Neural progenitor cell (in vitro differentiated cells): ENCODE measurements at places on chromosomes 7 and 10.
A peak's percentile ranks its signal among the peaks of the same experiment; 100 is the strongest.

GRCh38 chr7:45589915-45590678, 15.9 kb downstream of the ADCY1 start:
- DNase-seq = no peak
- H3K36me3 ChIP-seq = no peaks in the 10 kb centered on the region
- no peaks in the 10 kb centered on the region for H3K27me3 ChIP-seq
- no peaks in the 10 kb centered on the region for H3K4me1 ChIP-seq
- H3K27ac ChIP-seq = no peak overlapping the region

DNA sequence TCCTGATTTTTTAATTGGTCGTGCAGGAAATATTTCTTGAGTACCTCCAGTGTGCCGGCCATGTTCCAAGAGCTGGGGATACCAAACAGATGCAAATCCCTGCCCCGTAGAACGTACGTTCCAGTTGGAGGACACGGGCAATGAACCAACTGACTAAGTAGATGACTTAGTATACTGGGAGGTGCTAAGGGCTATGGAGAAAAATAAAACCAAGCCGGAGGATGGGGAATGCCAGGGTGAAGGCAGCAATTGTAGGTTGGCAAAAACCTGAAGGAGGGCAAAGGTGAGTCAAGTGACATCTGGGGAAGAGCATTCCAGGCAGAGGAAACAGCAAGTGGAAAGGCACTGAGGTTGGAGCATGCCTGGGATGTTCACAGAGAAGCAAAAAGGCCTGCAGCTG, 6.8 kb upstream of the VSIR start:
- H3K27ac ChIP-seq = no peak overlapping the region
- DNase-seq = no peak

DNA sequence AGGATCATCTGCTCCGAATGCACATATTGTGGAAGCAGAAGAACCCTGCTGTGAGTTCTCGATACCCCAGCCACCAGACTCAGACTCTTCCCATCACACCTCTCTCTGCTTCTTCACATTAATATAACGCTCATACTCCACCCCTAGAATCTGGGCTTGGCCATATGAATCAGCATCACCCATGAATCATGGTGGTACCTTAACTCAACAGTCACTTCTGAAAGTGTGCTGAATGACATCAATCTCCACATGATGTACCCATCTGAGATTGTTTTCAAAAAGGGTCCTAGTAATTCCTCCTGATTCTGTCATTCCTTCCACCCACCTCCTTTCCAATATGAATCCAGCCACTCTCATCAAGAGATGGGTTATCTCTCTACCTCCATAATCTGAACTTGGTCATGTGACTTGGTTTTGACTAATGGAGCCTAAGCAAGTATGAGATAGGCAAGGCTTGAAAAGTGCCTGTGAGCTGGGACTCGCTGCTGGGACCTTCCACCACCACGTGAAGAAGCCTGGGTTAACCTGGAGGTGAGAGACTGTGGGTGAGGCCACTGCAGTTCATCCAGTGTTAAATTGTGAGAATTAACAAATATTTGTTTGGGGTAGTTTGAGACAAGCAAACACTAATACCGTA, 15.4 kb downstream of the YWHAG start:
- H3K4me3 ChIP-seq = no peak overlapping the region
- peaks cover 5% of the 10 kb centered on the region for H3K36me3 ChIP-seq

- H3K27me3 ChIP-seq = no peaks in the 10 kb centered on the region
- H3K27ac ChIP-seq = no peak overlapping the region
- no peak overlapping the region for H3K4me3 ChIP-seq
- H3K4me1 ChIP-seq = no peaks in the 10 kb centered on the region
- DNase-seq = no peak
Measured at GRCh38 chr10:23399701-23400144, 39.2 kb upstream of the OTUD1 start.

DNA sequence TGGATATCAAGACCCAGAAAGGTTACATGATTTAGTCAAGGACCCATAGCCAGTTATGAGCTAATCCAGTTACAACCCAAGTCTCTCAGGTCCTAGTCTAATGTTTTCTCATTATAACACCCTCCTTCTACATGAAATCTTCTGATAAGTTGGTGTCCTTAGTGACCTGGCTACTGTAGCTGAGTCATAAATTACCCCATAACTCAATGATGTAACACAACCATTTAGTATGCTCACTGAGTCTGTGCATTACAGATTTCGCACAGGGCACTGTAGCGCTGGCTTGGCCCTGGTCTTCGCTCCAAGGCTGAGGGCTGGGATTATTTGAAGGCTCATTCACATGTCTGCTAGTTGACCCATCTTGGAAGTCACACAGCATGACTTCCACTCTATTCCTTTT, 36.0 kb upstream of the GLCCI1 start:
- no peak overlapping the region for H3K27ac ChIP-seq
- H3K36me3 ChIP-seq = no peaks in the 10 kb centered on the region
- no peaks in the 10 kb centered on the region for H3K27me3 ChIP-seq
- DNase-seq = no peak

GRCh38 chr10:122184254-122184653, 86.8 kb upstream of the BTBD16 start:
- no peaks in the 10 kb centered on the region for H3K27me3 ChIP-seq
- no peak for DNase-seq
- H3K27ac ChIP-seq = no peak overlapping the region

DNA sequence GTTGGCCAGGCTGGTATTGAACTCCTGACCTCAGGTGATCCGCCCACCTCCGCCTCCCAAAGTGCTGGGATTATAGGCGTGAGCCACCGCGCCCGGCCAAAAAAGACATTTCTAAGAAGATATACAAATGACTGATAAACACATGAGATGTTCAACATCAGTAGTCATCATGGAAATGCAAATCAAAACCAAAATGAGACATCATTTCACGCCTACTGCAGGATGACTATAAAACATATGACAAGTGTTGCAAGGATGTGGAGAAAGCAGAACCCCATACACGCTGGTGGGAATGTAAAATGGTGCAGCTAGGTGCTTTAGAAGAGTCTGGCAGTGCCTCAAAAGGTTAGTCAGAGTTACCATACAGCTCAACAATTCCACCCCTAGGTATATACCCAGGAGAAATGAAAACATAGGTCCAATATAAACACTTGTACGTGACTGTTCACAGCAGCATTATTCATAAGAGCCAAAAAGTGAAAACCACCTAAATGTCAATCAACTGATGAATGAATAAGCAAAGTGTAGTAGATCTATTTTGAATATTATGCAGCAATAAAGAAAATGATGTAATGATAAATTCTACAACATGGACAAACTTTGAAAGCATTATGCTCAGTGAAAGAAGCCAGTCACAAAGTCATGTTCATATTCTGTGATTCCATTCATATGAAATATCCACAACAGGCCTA, 24.5 kb downstream of the TMEM209 start:
- H3K27ac ChIP-seq = no peak overlapping the region
- no peaks in the 10 kb centered on the region for H3K4me1 ChIP-seq
- no peak overlapping the region for H3K4me3 ChIP-seq
- DNase-seq = no peak
- H3K27me3 ChIP-seq = no peaks in the 10 kb centered on the region

- DNase-seq = no peak
- no peaks in the 10 kb centered on the region for H3K27me3 ChIP-seq
- no peaks in the 10 kb centered on the region for H3K36me3 ChIP-seq
- no peaks in the 10 kb centered on the region for H3K4me1 ChIP-seq
- no peak overlapping the region for H3K27ac ChIP-seq
Measured at GRCh38 chr10:79310200-79310865, 36.9 kb upstream of the PPIF start.

- H3K4me1 ChIP-seq = peaks cover 44% of the 10 kb centered on the region
- peaks cover 46% of the 10 kb centered on the region for H3K27me3 ChIP-seq
- no peak overlapping the region for H3K4me3 ChIP-seq
Measured at GRCh38 chr10:110501142-110501937, 3.6 kb downstream of the DUSP5 start.

GRCh38 chr7:129136887-129137642, 7.4 kb upstream of the TSPAN33 start:
- no peak overlapping the region for H3K4me3 ChIP-seq
- no peak for DNase-seq
- H3K27ac ChIP-seq = no peak overlapping the region

GRCh38 chr10:69846293-69846921, 44.7 kb downstream of the COL13A1 start:
- H3K27me3 ChIP-seq = no peaks in the 10 kb centered on the region
- no peak overlapping the region for H3K27ac ChIP-seq
- no peaks in the 10 kb centered on the region for H3K36me3 ChIP-seq
- peaks cover 55% of the 10 kb centered on the region for H3K4me1 ChIP-seq
- no peak overlapping the region for H3K4me3 ChIP-seq
- DNase-seq = peak; percentile 40

DNA sequence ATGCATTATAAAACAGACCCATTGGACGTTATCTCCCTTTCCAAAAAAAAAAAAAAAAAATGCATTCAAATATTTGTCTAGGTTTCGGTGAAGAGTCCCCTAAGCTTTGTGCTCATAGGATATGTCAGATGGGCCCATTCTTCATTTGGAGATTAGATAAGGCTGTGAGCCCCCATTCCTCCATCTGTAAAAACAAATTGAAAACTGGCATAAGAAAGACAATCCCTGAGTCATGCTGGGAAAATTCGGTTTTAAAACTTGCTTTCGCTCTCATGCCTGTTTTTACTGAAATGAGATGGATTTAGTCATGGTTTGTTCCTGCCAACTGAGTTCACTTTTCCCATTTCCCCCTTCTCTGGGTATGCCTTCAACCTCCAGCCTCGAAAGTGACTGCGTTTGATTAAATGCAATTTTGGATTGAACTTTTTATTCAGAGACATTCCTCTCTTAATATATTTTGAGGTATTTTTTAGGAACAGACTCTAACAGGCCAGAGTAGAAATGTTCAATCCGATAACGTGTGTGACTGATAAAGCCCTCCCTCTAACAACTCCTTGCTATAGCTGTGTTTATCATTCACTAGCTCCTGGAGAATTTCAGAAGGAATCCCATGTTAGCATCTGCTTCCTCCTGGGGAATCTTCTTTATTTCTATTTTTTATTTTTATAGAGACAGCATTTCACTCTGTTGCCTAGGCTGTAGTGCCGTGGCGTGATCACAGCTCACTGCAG, 190.9 kb upstream of the LYZL2 start:
- no peak overlapping the region for H3K4me3 ChIP-seq
- no peak overlapping the region for H3K27ac ChIP-seq
- H3K36me3 ChIP-seq = no peaks in the 10 kb centered on the region
- H3K4me1 ChIP-seq = peaks cover 8% of the 10 kb centered on the region
- DNase-seq = no peak

DNA sequence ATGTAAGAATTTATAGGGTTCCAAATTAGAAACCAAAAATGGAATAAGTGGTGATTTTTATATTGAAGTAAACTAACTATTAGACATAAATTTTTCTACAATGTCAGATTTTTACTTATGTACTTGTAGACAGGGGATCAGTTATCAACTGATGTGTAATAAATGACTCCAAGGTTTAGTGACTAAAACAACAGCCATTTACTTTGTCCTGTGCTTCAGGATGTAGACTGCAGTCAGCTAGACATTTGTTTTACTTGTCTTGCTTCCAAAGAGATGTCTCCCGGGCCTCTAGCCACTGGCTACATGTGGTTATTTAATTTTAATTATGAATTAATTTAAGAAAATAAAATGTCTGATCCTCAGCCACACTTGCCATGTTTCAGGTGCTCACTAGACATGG, 249.7 kb upstream of the IGFBP3 start:
- no peak overlapping the region for H3K27ac ChIP-seq
- H3K4me1 ChIP-seq = no peaks in the 10 kb centered on the region
- no peaks in the 10 kb centered on the region for H3K36me3 ChIP-seq

DNA sequence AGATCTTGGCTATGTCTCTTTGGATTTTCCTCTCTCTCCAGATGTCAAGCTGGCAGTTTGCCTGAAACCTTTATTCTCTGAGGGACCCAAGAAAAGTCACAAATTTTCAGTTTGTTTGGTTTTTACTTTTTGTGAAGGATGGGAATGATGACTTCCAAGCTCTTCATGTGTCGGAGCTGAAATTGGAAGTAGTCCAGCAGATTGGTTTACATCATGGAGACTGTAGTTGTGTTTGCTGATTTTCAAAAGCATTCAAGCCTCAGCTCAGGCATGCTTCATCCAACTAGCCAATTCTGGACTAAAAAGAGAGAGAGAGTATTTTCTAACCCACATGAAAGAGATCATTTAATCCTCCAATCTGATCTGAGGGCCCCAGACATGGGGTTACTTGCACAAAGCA, 326.2 kb upstream of the AUTS2 start:
- no peaks in the 10 kb centered on the region for H3K27me3 ChIP-seq
- no peak overlapping the region for H3K27ac ChIP-seq
- no peak overlapping the region for H3K4me3 ChIP-seq
- no peaks in the 10 kb centered on the region for H3K36me3 ChIP-seq
- H3K4me1 ChIP-seq = no peaks in the 10 kb centered on the region
- DNase-seq = no peak

DNA sequence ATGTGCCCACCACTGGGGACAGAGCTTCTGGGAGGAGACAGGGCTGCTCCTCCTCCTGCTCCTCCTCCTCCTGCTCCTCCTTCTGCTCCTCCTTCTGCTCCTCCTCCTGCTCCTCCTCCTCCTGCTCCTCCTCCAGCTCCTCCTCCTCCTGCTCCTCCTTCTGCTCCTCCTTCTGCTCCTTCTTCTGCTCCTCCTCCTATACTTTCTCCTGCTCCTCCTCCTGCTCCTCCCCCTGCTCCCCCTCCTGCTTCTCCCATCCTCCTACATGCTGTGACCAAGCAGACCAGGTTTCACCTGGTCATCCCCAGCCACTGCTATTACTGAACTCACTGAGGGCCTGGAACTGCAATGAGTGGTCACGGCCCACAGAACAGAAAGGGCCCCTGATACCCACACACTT, 154.0 kb upstream of the PPP2R2D start:
- H3K27ac ChIP-seq = no peak overlapping the region
- peaks cover 45% of the 10 kb centered on the region for H3K4me1 ChIP-seq
- no peaks in the 10 kb centered on the region for H3K27me3 ChIP-seq
- no peak for DNase-seq

DNA sequence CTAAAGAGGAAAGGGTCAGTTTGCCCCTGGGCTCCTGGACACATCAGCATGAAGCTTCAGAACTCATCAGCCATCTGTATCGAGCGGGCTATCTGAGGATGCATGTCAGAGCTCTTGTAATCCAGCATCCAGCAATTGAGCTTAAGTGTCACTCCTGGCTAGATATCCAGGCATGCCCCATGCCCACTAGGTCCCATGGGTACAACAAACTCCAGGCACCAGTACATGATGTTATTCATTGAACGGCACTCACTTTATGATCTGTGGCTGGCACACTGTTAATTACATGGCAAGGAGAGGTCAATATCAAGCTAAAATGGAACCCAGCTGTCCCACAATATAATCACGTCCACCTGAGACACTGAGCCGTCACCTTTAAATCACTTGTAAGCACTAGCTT, 274.2 kb downstream of the ELMO1 start:
- no peaks in the 10 kb centered on the region for H3K27me3 ChIP-seq
- DNase-seq = no peak
- H3K4me1 ChIP-seq = no peaks in the 10 kb centered on the region
- no peaks in the 10 kb centered on the region for H3K36me3 ChIP-seq
- no peak overlapping the region for H3K27ac ChIP-seq
- no peak overlapping the region for H3K4me3 ChIP-seq

- DNase-seq = no peak
- no peak overlapping the region for H3K27ac ChIP-seq
- H3K4me1 ChIP-seq = no peaks in the 10 kb centered on the region
- no peaks in the 10 kb centered on the region for H3K27me3 ChIP-seq
- no peaks in the 10 kb centered on the region for H3K36me3 ChIP-seq
Measured at GRCh38 chr7:152608656-152609055, 67.3 kb downstream of the XRCC2 start.
